ENCODE measurements at places on chromosomes 7 and 10.

- no peak for DNase-seq
Observed at GRCh38 chr10:17387861-17388503, 66.4 kb downstream of the ST8SIA6 start.

GRCh38 chr7:158366346-158366745 is 221.3 kb downstream of the PTPRN2 start:
- DNase-seq: no peak

- no peak for DNase-seq
Observed at GRCh38 chr7:138876326-138876725, 78.3 kb upstream of the ATP6V0A4 start.

DNA sequence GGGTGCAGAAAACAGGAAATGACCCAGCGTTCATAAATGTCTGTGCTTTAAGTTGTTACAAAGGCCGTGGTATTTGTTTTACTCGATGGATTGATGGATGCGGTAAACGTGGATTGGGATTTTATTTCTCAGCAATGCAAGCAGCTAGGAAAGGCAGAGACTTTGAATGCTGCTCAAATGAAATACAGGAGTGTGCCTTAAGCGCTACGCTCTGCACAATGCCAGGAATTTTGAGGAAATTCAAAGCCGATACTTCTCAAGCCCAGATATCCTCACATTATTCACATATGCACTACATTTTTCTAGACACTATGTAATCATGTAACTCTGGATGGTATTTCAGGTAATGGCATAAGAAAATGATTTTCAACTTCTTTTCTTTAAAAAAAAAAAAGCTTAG is 514.3 kb upstream of the ADARB2 start:
- DNase-seq: no peak

DNA sequence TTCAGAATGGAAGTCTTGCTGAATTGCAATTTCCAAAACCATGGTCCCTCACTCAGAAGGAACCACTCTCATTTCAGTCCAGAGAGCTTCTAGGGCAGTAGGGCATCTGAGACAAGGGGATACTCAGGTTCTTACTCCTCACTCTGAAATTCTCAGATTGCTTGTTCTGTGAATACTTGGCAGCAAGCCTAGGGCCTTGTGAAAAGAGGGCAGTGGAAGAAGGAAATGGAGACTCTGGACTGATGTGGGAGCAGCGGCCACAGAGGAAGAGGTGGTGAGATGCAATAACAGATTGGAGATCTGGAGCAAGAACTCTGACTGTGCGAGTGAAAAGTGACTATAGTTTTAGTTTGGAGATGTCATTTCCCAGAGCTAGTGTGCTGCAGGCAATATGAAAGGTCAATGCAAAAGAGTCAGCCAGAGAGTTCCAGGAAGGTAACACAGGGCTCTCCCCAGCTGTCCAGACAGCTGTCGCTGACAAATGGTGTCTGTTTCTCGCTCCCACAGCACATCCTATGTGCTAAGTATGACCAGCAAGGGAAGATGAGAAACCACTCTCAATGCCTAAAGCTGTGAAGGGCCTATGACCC is 291.6 kb upstream of the KIAA1217 start:
- no peak for DNase-seq

DNA sequence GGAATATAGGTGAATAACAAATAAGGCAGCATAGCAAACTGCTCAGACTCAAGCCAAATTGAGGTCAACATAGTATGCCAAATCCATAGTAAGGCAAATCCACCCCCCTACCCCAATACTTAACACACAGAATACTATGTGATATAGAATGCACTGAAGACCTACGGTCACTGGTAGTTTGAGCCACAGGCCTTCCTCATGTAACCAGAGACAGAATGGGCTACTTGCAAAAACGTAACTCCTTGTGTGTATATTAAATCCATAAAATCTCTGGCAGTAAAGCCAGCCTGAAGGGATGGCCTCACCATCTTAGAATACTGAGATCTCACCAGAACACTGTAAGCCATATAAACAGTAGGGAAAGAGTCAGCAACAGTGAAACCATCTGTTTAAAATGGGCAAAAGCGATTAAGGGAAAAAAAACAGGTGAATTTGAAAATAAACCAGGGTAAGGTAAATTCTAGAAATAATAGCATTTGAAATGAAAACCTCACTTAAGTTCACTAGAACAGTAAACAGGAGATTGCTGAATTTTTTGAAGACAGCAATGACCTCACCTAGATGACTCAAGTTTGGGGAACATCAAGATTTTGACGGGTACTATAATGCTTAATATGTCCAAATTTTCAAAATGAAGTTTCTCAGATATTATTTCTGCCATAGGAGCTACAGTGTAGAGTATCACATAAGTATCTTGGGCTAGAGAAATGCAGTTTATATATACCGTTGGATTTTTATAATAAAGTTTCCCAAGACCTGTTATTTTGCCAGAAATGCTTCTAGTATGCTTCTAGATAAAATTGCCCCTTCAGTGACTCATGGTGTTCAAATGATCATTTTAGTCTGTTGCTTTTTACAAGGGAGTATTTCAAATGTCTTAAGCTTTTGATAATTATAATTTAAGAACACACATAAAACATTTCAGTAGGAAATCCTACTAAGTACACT is 13.9 kb downstream of the HNRNPA2B1 start:
- no peak for DNase-seq

- no peak for DNase-seq
Observed at GRCh38 chr7:5870311-5870710, 10.3 kb upstream of the OCM start.

- no peak for DNase-seq
Observed at GRCh38 chr7:116731023-116731395, 59.0 kb downstream of the MET start.

DNA sequence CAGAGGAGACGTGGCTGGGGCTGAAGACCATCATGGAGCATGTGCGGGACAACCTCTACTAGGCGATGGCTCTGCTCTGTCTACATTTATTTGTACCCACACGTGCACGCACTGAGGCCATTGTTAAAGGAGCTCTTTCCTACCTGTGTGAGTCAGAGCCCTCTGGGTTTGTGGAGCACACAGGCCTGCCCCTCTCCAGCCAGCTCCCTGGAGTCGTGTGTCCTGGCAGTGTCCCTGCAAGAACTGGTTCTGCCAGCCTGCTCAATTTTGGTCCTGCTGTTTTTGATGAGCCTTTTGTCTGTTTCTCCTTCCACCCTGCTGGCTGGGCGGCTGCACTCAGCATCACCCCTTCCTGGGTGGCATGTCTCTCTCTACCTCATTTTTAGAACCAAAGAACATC is 22.0 kb upstream of the CPA5 start:
- DNase-seq: no peak

DNA sequence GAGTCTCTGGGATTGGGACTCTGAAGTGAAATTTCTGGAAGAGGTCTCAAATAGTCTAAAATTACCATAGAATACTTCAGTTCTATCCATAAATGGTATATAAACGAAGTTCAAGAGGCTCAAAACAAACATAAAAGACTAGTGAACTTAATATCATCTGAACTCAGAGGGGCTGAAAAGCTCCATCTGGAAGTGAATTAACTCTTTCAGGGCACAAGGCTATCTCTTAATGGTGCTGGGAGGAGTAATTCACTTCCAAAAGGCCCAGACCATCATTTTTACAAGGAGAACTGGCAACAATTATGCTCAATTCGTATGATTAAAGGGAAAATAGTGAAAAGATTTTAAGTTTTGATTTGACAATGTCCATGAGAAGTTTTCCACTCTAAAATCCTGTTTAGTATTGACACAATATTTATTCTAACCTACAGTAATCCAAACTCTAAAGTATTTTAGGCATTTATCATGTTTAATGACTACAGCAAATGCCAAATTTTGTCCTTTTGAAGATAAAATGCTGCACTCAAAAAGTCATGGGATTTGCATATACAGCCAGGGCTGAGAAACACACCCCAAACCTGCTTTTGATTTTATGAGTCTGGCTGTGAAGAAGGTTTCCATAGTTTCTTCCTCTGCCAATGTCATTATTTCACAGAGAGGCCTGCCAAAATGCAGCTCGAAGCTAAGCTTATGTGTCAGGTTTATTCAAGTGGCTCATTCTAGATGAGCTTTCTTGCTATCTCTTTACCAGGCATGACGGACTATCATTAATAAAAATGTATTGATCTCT is 143.9 kb downstream of the HIBADH start:
- no peak for DNase-seq

- no peak for DNase-seq
Observed at GRCh38 chr7:105524840-105525239, 2.8 kb upstream of the PUS7 start.

- no peak for DNase-seq
Observed at GRCh38 chr10:122252805-122253204, 18.3 kb upstream of the BTBD16 start.

- DNase-seq: no peak
Observed at GRCh38 chr7:94050046-94050445, 45.9 kb upstream of the BET1 start.

Measured in C1 segment of cervical spinal cord (tissue), 14 donors.